H1 (cell line): ENCODE measurements at places on chromosomes 5 and 9.

- no peaks in the 10 kb centered on the region for H3K4me1 ChIP-seq
- peak; percentile 43 for DNase-seq
- H3K36me3 ChIP-seq = no peaks in the 10 kb centered on the region
- no peak overlapping the region for H3K4me3 ChIP-seq
These were observed 3.1 kb upstream of the SLC27A6 start for GRCh38 chr5:128962211-128962610.

GRCh38 chr5:181261320-181262049 lies 542 bp upstream of the TRIM52 start:
- no peaks in the 10 kb centered on the region for H3K27me3 ChIP-seq
- peaks cover 4% of the 10 kb centered on the region for H3K4me1 ChIP-seq
- peaks cover 10% of the 10 kb centered on the region for H3K36me3 ChIP-seq
- DNase-seq = peak; percentile 79
- H3K27ac ChIP-seq = peak overlapping the region; percentile 44; the same call in 1 of the 2 replicates

DNA sequence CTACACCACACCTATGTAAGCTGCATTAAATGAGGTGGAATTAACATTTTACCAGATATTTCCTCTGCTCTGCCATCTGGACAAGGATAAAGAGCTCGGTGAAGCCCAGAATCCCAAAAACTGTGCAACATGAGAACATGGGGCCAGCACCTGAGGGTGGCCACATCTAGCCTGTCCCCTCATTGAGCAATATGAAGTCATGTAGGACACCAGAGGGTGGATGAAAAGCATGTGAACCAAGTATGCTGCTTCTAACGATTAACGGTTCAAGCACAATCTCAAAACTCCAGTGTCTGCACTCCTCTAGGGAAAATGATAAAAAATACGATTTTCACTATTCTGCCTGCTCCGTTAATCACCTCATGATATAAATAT lies 545.8 kb downstream of the EBF1 start:
- H3K27ac ChIP-seq = no peak overlapping the region
- no peaks in the 10 kb centered on the region for H3K36me3 ChIP-seq
- H3K27me3 ChIP-seq = no peaks in the 10 kb centered on the region
- no peak overlapping the region for H3K4me3 ChIP-seq

GRCh38 chr9:131743096-131743495 lies 3.2 kb upstream of the RAPGEF1 start:
- no peak overlapping the region for H3K4me3 ChIP-seq
- no peak for DNase-seq
- peaks cover 5% of the 10 kb centered on the region; the same call in 1 of the 2 replicates for H3K4me1 ChIP-seq
- no peaks in the 10 kb centered on the region for H3K27me3 ChIP-seq
- no peak overlapping the region for H3K27ac ChIP-seq
- H3K36me3 ChIP-seq = no peaks in the 10 kb centered on the region

DNA sequence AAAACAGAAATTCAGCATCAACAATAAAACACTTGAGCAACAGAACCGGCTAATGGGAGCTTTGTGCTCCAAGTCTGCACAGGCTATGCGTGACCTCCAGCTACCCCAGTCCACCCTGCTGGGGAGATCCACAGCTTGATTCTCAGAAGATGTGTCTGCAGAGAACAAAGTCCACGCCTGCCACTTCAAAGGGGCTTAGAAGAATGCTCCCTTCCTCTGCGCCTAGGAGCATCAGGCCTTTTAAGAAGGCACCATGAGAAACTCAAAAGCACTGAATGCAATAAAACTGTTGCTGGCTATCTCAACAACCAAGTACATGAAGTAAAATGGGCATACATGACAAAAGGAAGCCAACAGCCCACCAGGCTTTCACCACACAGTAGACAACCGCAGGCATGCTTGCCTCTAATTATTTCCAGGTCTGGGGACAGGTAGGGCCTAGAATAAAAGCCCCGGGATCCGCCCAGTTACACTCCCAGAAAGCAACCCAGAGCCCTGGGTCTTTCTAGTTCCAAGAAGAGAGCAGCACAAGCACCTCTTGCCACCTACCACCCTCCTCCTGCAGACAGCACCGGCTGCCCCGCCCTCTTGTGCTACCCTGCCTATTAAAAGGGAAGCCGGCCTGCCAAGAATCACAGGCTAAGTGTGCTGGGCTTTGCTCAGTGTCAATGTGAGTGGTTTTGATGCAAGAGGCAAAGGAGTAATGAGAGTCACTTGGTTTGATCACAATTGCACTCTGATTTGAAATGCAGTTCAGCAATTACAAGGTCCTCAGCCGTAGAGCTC lies 123.2 kb downstream of the SPOCK1 start:
- no peaks in the 10 kb centered on the region; the same call in 1 of the 2 replicates for H3K4me1 ChIP-seq
- no peaks in the 10 kb centered on the region for H3K27me3 ChIP-seq
- no peak overlapping the region for H3K4me3 ChIP-seq
- H3K27ac ChIP-seq = no peak overlapping the region

- peaks cover 8% of the 10 kb centered on the region; the same call in 1 of the 2 replicates for H3K4me1 ChIP-seq
- no peaks in the 10 kb centered on the region for H3K27me3 ChIP-seq
- no peak overlapping the region for H3K27ac ChIP-seq
- no peak for DNase-seq
- H3K4me3 ChIP-seq = no peak overlapping the region
These were observed 27.3 kb upstream of the IL17B start for GRCh38 chr5:149406203-149406978.

- no peaks in the 10 kb centered on the region for H3K27me3 ChIP-seq
- H3K4me3 ChIP-seq = no peak overlapping the region
- H3K4me1 ChIP-seq = no peaks in the 10 kb centered on the region
- no peak overlapping the region for H3K27ac ChIP-seq
- H3K36me3 ChIP-seq = no peaks in the 10 kb centered on the region
These were observed 131.5 kb downstream of the MTX3 start for GRCh38 chr5:79859588-79859987.

DNA sequence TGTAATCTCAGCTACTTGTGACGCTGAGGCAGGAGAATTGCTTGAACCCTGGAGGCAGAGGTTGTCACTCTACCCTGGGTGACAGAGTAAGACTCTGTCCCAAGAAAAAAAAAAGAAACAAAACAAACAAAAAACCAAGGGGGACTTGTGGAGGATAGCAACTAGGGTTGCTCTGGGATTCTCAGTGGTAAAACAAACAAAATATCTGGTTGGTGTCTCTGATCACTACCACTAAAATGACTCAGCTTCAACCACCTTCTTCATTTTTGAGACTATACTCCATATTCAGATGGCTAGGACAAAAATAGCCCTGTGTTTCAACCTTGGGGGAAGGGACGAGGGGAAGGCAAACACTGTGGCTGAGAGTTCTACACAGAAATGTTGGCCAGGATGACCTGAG lies 110.3 kb downstream of the ARRDC3 start:
- DNase-seq = no peak
- H3K27ac ChIP-seq = no peak overlapping the region
- no peak overlapping the region for H3K4me3 ChIP-seq
- H3K27me3 ChIP-seq = no peaks in the 10 kb centered on the region

DNA sequence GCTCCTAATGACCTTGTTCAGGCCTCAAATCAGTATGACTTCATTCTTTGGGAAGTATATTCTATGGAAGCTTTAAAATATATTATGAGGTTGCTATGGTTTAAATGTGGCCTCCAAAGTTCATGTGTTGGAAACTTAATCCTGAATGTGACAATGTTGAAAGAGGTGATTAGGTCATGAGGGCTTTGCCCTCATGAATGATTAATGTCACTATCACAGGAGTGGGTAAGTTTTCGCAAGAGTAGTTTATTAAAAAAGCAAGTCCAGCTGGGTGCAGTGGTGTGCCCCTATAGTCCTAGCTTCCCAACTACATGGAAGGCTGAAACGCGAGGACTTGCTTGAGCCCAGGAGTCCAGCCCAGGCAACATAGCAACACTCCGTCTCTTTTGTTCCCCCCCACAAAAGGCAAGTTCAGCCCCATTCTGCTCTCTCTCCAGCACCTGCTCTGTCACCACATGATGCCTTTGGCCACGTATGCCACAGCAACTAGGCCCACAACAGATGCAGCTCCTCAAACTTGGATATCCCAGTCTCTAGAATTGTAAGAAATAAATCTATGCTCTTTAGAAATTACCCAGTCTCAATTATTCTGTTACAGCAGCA lies 105.3 kb downstream of the SIL1 start:
- DNase-seq = no peak
- no peaks in the 10 kb centered on the region for H3K27me3 ChIP-seq
- no peaks in the 10 kb centered on the region for H3K36me3 ChIP-seq
- no peaks in the 10 kb centered on the region for H3K4me1 ChIP-seq

GRCh38 chr9:137163365-137163715 lies 6.5 kb downstream of the LRRC26 start:
- peak overlapping the region; percentile 32 for H3K4me3 ChIP-seq
- H3K27me3 ChIP-seq = peaks cover 84% of the 10 kb centered on the region
- no peaks in the 10 kb centered on the region for H3K4me1 ChIP-seq

GRCh38 chr5:139016186-139016585 lies 141.1 kb upstream of the LRRTM2 start:
- no peak overlapping the region for H3K4me3 ChIP-seq
- no peak overlapping the region for H3K27ac ChIP-seq
- DNase-seq = no peak
